ENCODE measurements at places on chromosomes 1 and 21. TPM values are rescaled to one million over a fixed set of nuclear protein-coding genes. Genes with fewer than 3 reads are reported as not detected.

The NADK gene
- polyA plus RNA-seq = 52.3 TPM

The CNKSR1 gene
- polyA plus RNA-seq = 16.2 TPM

The CLCA4 gene
- polyA plus RNA-seq = not detected

The LRRC38 gene
- polyA plus RNA-seq = not detected

The OR2M3 gene
- 0.03 TPM for polyA plus RNA-seq

The IL20 gene
- polyA plus RNA-seq = not detected

The PLPPR4 gene
- 1.9 TPM for polyA plus RNA-seq

The RSPH1 gene
- 12.7 TPM for polyA plus RNA-seq

The OR2AK2 gene
- polyA plus RNA-seq = not detected

The C1QC gene
- polyA plus RNA-seq = 15.1 TPM

The GFI1 gene
- polyA plus RNA-seq = 0.21 TPM

The PHLDA3 gene
- polyA plus RNA-seq = 12.5 TPM

The SLAMF7 gene
- 0.32 TPM for polyA plus RNA-seq

The PODN gene
- polyA plus RNA-seq = 3.3 TPM

- DNase-seq = no peak
Measured at GRCh38 chr1:69711190-69711930, 143.6 kb downstream of the LRRC7 start.

GRCh38 chr1:1292442-1292779 lies 12.2 kb downstream of the SCNN1D start:
- DNase-seq = no peak

- no peak for DNase-seq
Measured at GRCh38 chr1:160092366-160093068, 5.9 kb downstream of the IGSF8 start.

- DNase-seq = no peak
Measured at GRCh38 chr1:110056285-110056683, 14.2 kb downstream of the ALX3 start.

DNA sequence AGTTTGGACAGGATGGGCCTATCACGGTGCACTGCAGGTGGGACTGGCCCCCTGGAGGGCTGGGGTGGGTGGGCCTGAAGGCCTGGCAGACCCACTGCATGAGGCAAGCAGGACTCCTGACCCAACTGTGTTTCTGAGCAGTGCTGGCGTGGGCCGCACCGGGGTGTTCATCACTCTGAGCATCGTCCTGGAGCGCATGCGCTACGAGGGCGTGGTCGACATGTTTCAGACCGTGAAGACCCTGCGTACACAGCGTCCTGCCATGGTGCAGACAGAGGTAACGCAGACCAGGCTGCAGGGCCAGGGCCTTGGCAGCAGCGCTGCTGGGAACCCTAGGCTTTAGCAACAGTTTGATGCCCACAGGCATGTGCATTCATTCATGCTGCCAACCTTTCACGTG lies 29.0 kb upstream of the KDM4A start:
- no peak for DNase-seq

- DNase-seq = no peak
Measured at GRCh38 chr1:82934074-82934473, 1064.9 kb downstream of the TTLL7 start.

DNA sequence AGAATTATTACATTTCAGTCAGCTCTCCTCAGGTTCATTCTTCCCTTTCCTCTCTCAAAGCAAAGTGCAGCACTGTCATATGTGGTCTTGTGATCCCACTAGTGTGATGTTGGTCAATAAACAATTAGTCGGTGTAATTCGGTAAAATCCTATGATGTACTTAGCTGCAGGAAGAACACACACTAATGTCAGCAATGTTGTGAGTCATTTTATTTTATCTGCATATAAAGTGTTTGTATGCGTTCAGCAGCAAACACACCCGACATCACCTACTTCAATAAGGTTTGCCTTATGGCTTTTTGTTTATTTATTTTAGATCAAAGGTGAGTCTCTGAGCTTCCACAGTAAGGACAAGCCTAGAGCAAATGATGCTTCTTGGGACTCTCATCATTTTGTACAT lies 47.8 kb downstream of the PTPN14 start:
- DNase-seq = no peak

- peak; percentile 73 for DNase-seq
Measured at GRCh38 chr1:151196292-151196800, 2.0 kb upstream of the PIP5K1A start.

- DNase-seq = no peak
Measured at GRCh38 chr21:22575165-22575584, 1577.0 kb downstream of the NCAM2 start.

DNA sequence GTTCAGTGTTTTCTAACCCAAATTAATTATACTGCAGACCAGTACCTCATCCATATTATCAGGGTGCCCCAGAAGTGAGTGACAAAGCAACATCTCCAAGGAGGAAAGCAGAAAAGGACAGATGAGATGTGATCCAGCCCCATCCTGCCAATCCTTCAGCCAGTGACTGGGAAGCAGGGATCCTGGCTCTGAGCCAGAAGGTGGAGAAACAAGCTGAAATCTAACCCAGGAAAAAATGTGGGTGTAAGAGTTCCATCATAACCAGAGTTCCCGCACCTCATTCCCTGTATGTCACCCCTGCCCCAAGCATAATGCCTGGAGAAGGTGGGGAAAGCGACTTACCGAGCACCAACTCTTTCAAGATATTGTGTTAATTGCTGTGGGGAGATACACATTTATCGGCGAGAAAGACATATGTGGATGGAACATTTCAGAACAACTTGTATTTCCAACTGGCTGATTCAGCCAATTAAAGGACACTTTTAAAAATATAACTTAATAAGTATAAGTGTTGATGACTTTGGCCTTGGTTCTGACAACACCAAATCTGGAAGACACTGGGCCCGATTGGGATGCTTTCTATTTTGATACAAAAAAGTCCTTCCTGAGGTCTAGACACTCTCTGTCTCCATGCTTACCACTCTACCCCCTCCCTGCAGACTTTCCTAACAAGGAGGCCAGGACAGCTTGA lies 14.9 kb downstream of the PLEKHA6 start:
- DNase-seq = no peak

GRCh38 chr1:932776-933602 lies 9.3 kb downstream of the SAMD11 start:
- no peak for DNase-seq

GRCh38 chr1:152667648-152668047 lies 4.5 kb downstream of the LCE2D start:
- DNase-seq = no peak

DNA sequence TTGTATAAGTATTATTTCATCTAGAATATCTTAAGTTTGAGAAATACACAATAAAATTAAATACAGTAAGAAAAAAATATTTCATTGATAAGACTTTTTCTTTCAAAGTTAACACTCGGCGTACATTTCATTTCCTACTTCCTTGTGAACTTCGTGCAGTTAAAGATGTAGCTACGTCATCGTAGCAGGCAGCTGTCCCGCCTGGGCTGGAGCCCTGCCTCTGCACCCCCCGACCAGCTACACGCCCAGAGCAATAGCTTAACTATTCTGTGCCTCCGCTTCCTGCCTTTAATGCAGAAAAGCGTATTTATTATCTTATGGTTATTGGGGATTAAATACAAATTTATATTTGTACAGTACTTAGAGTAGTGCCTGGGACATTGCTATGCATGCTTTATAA lies 53.5 kb downstream of the CLSTN1 start:
- DNase-seq = no peak

DNA sequence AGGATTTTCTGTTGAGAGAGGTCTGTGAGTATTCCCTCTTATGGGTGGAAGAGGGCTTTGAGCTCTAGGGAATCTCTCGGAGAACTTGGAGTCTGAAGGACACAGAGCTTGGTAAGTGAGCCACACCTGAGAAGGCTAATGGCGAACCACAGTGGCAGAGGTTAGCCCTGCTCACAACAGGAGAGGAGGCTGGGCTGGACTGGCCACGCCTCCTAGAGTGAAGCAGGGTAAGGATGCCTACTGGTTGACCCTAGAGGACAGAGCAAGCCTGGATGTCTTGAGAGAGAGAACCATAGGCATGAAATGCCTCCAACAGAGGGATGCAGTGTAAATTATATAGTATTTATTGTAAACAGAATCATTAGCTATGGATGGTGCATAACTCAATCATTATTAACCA lies 232.6 kb downstream of the PCP4 start:
- DNase-seq = no peak

DNA sequence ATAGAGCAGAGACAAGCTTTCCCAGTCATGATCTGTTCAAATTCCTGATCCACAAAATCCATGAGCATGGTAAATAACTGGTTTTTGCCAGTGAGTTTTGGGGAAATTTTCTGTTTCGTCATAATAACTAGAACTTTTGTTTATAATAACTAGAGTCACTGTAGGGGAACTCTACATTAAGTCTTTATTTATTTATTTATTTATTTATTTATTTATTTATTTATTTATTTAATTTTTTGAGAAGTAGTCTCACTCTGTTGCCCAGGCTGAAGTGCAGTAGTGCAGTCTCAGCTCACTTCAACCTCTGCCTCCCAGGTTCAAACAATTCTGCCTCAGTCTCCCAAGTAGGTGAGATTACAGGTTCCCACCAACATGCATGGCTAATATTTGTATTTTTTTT lies 1106.8 kb downstream of the AMY1C start:
- DNase-seq = no peak

DNA sequence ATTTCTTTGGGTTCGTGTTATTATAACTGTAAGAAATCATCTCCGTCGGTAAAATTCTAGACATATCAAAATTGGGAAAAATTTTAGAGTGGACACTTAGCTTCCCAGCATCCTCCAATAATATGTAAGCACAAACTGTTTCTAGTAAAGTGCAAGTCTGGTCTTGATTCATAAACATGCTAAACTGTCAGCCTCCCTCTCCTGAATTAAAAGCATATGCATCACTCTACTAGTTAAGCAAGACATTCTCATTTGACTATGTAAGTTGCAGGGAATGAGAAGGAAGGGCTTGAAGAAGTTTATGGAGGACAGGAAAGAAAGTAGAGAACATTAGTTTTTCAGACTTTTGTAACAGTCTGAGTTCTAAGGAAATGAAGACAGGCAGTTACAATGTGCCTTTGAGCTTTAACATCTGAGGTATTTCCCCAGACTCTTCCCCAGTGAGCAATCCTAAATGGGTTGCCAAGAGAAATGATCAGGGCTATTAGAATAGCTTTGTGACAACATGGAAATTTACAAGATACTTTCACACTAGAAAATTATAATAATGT lies 90.0 kb downstream of the TYW3 start:
- no peak for DNase-seq

GRCh38 chr21:27104846-27105431 lies 138.1 kb upstream of the ADAMTS5 start:
- DNase-seq = peak; percentile 24

GRCh38 chr1:25724966-25725365 lies 75.0 kb upstream of the SELENON start:
- DNase-seq = no peak

- DNase-seq = no peak
Measured at GRCh38 chr1:83102630-83103071, 896.3 kb downstream of the TTLL7 start.

- no peak for DNase-seq
Measured at GRCh38 chr1:163188947-163189346, 13.8 kb downstream of the RGS5 start.

DNA sequence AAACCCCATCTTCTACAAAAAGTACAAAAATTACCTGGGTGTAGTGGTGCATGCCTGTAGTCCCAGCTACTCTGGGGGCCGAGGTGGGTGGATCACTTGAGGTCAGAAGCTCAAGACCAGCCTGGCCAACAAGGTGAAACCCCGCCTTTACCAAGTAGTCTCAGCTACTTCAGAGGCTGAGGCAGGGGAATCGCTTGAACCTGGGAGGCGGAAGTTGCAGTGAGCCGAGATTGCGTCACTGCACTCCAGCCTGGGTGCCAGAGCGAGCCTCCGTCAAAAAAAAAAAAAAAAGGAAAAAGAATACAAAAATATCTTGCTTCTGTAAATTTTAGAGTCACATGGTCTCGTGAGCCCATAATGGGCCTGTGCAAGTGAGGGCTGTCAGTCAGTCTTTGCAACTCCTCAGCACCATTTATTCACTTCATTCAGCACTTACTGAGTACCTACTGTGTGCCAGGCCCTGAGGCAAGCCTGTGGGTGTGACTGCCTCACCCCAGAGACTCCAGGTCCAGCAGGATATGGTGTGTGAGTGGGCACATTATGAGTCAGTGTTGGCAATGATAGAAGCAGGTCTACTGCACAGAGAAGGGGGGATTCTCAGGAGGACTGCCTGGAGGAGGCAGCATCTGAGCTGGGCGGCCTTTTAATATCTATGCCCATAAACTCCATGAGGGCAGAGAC lies 46.8 kb upstream of the TARDBP start:
- no peak for DNase-seq

DNA sequence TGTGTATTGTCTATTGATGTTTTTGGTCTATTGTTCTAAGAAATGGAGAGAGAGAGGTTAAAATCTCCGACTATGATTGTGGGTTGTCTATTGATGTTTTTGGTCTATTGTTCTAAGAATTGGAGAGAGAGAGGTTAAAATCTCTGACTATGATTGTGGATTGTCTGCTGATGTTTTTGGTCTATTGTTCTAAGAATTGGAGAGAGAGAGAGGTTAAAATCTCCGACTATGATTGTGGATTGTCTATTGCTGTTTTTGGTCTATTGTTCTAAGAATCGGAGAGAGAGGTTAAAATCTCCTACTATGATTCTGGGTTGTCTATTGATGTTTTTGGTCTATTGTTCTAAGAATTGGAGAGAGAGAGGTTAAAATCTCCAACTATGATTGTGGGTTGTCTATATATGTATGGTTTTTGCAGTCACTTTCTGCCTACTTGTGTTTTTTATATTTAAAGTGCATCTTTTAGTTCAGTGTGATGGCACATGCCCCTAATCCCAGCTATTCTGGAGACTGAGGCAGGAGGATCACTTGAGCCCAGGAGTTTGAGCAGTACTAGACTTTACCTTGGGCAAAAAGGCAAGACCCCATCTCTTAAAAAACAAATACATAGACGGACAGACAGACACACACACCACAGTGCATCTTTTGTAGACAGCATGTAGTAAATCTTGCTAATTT lies 16.2 kb downstream of the C1orf159 start:
- DNase-seq = no peak

GRCh38 chr1:109801791-109802135 lies 38.0 kb upstream of the EPS8L3 start:
- DNase-seq = no peak

GRCh38 chr1:51276286-51276685 lies 40.2 kb downstream of the RNF11 start:
- DNase-seq = no peak

Measured in right renal pelvis (tissue), 4 donors.